NAMALWA (cell line): ENCODE measurements at places on chromosomes 12 and 14.

DNA sequence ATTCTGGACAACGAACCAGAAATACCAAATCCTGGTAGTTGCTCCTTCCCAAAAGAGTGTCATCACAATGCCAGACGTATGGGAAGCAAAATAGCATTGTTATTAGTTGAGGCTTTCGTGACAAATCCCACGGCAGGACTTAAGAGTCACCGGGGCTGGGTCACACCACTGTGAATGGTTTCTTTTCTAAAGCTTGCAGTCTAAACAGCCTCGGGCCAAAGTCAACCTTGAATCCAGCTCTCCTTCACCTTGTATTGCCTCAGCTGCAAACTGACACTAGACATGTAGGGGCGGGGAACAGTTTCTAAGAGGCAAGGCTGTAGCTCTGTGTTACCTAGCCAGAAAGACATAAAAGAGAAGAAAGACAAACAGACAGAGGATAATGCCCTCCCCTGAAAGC, 734.8 kb downstream of the MED13L start:
- DNase-seq = no peak

GRCh38 chr12:123916729-123917128, 55.9 kb downstream of the CCDC92 start:
- no peak for DNase-seq

DNA sequence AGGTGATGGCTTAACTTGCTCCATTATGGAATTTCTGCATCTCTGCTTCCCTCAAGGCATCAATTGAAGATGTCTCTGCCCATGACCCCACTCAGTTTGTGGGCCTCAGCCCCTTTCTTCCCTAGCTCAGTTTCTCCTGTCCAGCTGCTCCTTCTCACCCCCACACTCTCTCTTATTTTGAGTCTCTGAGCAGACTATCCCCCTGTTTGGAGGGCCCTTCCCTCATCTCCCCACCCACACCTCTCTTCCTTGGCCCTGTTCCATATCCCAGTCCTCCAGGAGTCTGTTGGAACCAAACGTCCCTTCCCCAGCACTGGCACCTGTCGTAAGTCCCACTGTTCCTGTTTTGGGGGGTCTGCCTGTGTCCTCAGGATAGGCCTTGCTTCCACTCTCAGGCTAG, 8.3 kb upstream of the KRT1 start:
- DNase-seq = no peak

GRCh38 chr12:31477687-31478086, 113.2 kb downstream of the DENND5B start:
- DNase-seq = peak; percentile 15

DNA sequence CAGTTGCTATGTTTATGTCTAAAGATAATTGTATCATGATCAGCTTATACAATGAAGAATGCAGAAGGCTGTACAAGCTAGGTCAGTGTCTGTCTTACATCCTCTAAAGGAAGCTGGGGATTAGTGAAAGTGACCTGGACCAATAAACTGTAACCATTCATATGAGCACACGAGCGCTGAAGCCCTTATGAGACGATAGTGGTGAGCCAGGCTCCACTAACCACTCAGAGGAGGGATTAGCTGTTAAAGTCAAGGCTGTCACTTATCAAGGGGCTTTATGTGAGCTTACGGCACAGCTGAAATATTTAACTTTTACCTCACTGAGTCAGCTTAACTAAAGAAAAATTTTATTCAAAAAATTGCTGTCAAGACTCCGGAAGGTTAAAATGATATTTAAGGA, 30.3 kb downstream of the NDUFA12 start:
- DNase-seq = no peak

DNA sequence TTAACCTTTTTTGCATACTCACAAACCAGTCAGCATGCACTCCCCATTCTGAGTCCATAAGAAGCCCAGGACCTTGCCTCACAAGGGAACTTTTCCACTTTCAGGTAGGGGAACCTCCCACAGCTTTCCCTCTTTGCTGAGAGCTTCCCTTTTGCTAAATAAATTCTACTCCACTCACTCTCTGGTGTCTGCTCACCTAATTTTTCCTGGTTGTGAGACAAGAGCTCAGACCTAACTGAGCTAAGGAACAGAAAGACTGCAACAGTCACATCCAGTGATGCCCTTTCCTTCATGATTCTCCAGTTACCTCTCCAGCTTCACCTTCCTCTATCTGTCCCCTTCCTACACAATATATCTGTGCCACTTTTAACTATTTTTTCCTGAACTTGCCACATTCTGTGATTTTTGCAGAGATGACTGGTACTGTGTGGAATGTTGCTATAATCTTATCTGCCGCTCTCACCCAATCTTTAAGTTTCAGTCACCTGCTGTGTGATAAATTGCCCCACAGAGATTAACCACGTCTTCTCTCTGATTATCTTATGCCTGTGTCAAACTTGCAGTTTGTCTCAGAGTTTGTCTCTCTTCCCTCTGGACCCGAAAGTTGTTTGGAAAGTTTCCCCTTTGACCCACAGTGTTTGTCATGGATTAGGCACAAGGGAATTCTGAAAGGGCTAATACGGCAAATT, 737.1 kb upstream of the FLRT2 start:
- no peak for DNase-seq

- DNase-seq = no peak
These were observed 4.1 kb downstream of the TPH2 start for GRCh38 chr12:71942703-71943102.

DNA sequence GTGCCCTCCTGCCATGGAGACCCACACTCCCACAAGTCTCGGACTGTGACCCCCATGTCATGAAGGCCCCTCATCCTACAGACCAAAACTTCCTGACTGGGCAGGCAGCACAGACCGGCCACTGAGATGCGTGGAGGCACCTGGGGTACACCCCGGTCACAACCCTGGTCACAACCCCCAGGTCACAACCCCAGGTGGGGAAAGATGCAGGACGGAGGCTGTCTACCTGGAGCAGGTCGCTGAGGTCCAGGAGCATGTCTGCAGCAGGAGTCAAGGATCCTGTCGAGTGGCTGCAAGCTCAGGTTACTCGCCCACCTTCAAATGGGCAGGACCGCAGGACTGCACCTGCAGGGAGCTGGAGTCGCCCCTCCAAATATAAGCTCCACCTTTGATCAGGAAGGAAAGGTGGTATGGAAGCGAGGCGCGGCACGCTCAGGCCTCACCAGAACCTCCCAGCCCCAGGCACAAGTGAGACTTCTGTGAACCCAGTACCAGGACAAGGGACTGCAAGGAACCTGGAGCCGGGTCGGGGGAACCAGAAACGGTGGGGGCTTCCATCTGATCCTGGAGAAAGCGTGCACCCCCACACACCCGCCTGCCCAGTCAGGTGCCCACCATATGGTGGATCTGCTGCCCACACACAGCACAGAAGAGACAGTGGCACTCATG, 8.1 kb downstream of the BTBD6 start:
- DNase-seq = no peak

- DNase-seq = no peak
These were observed 3.0 kb downstream of the SRRM4 start for GRCh38 chr12:118984161-118984943.

DNA sequence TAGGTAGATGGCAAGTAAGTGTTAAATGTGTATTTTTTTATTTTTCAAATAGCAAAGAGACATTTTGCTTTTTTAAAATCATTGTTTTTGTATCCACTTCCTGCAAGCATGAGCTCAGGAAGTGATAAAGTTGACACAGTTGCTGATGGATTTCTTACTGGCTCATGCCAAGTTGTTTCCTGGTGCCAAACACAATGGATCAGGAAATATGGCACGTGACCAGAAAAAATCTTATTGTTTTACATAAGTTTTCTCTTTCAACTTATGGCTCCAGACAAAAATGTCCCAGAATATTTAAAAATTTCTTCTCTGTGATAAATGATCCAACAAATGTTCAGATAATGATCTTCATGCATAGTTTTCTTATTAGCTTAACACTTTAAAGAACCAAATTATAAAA, 1279.1 kb upstream of the FLRT2 start:
- DNase-seq = no peak

- DNase-seq = no peak
These were observed 23.3 kb downstream of the SLC38A2 start for GRCh38 chr12:46349253-46349652.

GRCh38 chr14:67487937-67488893, at the start of gene TMEM229B:
TMEM229B (minus strand) TSS chr14:67488721; CDS start chr14:67473923, 14,798 bp downstream.
- DNase-seq = peak; percentile 83

- no peak for DNase-seq
These were observed 6.9 kb upstream of the NAA25 start for GRCh38 chr12:112115259-112116045.

DNA sequence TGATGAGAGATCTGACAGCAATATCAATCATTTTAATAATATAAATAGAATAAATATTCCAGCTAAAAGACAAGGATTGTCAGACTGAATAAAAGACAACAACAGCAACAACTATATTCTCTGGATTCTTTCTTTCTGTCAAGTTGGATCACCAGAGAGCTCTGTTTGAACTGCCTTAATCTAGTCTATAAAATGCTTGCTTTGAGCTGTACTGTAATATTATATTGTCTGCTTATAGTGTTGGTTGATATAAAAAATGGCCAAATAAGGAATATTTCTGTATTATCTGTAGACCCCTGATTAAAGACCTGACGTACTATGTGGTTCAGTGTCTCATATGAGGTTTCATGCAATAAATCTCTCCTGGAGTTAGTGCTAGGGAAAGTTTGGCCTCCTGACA, 46.3 kb upstream of the CSRP2 start:
- DNase-seq = no peak

DNA sequence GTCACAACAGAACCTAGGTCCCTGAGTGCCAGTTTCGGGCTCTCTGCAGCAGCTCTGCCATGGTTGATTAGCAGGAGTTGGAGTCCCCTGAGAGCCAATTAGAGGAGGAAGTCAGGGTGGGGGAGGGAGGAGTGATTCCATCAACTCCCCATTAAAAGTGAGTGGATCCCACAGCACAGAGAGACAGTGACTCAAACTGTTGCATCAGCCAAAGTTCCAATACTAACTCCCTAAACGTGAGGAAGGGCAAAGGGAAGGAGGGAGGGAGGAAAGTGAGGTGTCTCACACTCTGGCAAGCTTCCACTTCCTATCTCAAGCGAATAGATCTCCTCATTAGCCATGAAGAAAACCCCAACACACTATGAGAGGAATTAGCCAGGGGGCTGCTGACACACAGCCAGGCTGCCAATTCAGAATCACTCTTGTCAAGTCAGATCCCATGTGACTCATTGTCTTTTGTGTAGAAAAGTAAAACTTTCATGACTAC, 23.6 kb downstream of the OR11H4 start:
- DNase-seq = no peak
